ENCODE measurements at places on chromosomes 11 and 22.

DNA sequence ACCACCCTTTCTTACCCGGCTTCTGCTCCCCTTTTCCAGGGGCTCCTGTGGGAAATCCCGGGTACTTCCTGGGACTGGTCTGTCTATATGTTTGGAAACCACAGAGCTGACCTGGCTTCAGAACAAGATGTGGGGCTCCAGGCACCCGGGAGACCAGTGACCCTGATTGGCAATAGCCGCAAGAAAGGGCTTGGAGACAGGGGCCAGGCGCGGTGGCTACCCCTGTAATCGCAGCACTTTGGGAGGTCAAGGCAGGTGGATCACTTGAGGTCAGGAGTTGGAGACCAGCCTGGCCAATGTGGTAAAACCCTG lies 3.2 kb upstream of the NEAT1 start:
- DNase-seq: no peak

- DNase-seq: no peak
Observed at GRCh38 chr11:60914633-60915247, 782 bp downstream of the TMEM109 start.

DNA sequence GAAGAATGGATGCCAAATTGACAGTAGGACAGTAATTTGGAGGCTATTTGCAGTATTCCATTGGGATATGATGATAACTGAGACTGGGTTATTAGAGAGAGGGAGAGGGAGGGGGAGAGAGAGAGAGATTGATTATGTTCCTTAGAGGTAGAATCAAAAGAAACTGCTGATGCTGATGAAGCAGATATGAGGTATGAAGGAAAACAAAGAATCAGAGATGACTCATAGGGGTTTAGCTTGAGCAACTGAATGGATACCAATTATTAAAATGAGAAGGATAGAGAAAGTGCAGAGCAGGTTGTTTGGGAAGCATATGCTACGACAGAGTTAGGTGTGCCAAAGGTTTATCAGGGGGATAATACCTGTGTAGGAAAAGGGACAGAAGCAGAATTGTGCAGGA lies 12.8 kb upstream of the NUCB2 start:
- no peak for DNase-seq

DNA sequence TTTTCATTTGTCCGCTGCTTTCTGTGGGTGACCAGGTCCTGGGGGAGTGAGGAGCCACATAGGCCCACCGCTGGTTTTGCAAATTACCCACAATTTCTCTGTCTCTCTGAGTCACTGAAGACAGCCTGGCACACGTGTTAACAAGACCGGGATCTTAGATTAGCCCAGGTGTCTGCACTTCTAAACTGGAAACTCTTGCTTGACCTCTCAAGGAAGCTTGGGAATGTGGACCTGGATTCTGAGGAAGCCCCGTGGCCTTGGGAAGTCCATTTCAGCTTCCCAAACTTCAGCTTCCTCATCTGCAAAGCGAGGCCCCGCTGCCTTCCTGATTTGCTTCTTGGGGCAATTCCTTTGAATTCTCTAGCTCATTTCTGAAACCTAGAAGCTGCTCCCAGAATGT lies 119.9 kb downstream of the KIAA1671 start:
- no peak for DNase-seq

DNA sequence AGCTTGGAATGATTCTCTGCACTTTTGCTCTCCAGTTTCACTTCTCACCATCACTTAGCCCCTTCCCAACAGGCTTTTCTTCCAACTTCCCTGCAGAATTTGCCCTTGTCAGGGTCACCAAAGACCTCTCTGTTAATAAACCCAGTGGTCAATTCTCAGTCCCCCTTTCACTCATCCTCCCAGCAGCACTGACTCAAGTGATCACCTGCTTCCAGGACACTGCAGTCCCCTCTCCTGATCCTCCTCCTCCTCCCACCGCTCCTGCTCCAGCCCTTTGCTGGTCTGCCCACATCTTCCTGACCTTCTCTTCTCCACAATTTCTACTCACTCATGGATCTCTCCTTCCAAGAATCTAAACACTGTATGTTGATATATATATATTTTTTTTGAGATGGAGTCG lies 57.9 kb downstream of the SHISAL1 start:
- no peak for DNase-seq

- no peak for DNase-seq
Observed at GRCh38 chr22:16936625-16937024, 71.4 kb downstream of the GAB4 start.

Data from CD8-positive, alpha-beta memory T cell (primary cell).